ENCODE measurements at places on chromosomes 2 and 18.

GRCh38 chr2:5442736-5443135 is 249.4 kb upstream of the SOX11 start:
- DNase-seq, result no peak

DNA sequence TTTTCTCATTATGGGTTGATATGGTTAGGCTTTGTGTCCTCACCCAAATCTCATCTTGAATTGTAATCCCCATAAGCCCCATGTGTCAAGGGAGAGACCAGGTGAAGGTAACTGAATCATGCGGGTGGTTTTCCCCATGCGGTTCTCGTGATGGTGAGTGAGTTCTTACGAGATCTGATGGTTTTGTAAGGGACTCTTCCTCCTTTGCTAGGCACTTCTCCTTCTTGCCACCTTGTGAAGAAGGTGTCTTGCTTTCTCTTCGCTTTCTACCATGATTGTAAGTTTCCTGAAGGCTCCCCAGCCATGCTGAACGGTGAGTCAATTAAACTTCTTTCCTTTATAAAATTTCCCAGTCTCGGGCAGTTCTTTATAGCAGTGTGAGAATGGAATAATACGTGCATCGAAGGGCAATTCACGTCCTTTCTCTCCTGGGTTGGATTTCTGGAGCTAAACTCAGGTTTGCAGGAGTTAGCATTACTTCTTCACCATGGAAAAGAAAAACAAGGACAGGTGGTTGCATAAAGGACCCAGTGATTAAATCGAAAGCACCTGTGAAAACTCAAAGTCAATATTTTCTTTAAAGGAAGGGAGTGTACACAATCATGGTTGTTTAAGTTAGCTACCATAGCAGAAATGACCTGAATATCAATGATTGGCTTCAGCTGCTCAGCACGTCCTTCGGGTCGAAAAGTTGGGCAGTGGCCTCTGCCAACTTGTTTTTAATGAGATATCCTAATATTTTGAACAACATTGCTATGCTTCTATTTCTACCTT is 54.1 kb downstream of the CDC42EP3 start:
- DNase-seq, result no peak

DNA sequence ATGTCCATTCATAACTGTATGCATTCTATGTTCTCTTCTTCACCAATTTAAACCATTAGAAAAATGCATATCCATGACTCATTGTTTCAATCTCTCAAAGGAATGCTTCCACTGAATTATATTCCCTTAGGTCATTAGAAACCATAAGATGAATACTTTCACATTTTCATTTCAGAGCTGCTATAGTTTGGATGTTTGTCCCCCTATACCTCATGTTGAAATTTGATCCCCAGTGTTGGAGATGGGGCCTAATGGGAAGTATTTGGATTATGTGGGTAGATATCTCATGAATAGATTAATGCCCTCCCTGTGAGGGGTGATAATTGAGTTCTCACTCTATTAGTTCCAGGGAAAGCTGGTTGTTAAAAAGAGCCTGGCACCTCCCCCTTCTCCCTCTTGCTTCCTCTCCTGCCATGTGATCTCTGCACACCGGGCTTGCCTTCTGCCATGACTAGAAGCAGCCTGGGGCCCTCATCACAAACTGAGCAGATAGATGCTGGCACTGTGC is 35.7 kb downstream of the THUMPD2 start:
- DNase-seq, result peak; percentile 38

DNA sequence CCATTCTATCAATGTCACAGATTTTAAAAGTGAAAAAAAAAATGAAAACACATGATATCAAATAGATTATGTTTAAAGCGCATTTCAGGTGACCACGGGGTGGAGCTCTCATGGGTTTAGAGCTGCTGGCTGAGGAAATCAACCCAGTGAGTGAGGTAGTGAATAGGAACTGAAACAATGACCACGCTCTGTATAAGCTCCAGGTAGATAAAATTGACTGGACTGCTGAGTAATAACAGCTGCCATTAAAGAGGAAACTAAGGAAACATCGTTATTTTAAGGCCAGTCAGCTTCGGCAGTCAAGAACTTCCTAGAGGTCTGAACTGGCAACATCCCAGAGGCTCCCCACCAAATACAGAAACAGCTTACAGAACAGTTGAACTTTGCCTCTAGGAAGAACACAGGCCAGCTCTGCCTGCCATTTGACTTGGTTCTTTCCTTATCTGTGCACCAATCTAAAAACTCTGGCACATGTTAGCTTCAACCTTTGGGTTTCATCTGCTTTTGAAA is 185.9 kb downstream of the PDE1A start:
- DNase-seq, result no peak

DNA sequence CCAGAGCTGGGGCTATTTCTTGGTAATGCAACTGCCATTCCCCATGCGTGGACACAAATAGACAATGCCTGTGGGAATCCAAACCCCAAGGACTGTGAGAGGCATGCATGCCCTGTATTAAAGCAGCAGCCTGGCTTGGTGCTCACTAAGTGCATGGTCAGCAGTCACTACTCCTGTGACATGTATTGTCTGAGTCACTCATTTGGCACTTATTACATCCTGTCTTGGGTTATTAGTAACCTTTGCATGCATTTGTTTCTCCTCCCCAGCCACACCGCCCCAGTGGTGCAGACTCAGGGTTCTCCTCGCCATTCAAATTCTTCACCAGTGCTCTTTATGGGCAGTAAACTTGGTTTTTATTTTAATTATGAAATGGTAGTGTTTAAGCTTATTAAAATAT is 30.2 kb downstream of the PRKCE start:
- DNase-seq, result peak; percentile 45

Data from NCI-H226 (cell line).